ENCODE measurements at places on chromosomes 7 and 10.

- no peak for DNase-seq
- no peak overlapping the region for H3K4me3 ChIP-seq
- no peaks in the 10 kb centered on the region for H3K27me3 ChIP-seq
- H3K4me1 ChIP-seq: no peaks in the 10 kb centered on the region
- no peak overlapping the region for H3K27ac ChIP-seq
Measured at GRCh38 chr10:33229949-33230267, 104.6 kb downstream of the NRP1 start.

GRCh38 chr10:79066411-79067240, 2.1 kb upstream of the ZMIZ1 start:
- H3K27me3 ChIP-seq: no peaks in the 10 kb centered on the region
- peak overlapping the region; percentile 98 for H3K27ac ChIP-seq
- H3K4me1 ChIP-seq: peaks cover 12% of the 10 kb centered on the region
- H3K36me3 ChIP-seq: no peaks in the 10 kb centered on the region
- H3K4me3 ChIP-seq: peak overlapping the region; percentile 96

GRCh38 chr7:66110856-66111255, 3.8 kb upstream of the CRCP start:
- H3K27ac ChIP-seq: no peak overlapping the region
- no peak for DNase-seq
- no peaks in the 10 kb centered on the region for H3K27me3 ChIP-seq
- peaks cover 8% of the 10 kb centered on the region for H3K4me1 ChIP-seq

DNA sequence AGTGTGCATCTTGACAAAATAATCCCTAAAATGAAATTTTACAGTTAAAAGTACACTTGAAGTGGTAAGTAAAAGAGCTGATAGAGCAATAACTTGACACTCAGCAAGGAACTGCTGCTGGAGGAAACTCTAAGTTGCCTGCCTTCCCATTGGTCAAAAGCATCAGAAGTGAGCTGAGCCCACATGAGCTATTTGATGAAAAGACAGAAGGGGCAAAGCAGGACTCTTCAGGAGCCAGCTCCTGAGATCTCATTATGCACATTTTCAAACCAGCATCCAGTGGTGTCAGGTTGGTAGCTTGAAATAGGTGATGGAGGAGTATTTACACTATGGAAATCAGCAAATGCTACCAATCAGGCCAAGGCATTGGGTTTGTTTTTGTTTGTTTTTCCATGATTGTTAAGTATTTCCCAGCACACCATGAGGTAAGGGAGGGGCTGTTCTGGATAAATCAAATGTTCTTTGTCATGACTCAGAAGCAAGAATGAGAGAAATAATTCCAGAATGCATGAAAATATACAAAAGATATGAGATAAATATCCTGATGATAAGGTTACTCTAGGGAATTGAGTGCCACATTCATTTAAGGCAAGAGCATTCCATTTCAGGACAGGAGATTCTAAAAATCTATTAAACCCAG, 316.6 kb downstream of the SNX13 start:
- no peaks in the 10 kb centered on the region for H3K4me1 ChIP-seq
- no peak overlapping the region for H3K4me3 ChIP-seq
- H3K27ac ChIP-seq: no peak overlapping the region
- no peaks in the 10 kb centered on the region for H3K27me3 ChIP-seq

- H3K27me3 ChIP-seq: no peaks in the 10 kb centered on the region
- no peak overlapping the region for H3K27ac ChIP-seq
- H3K36me3 ChIP-seq: no peaks in the 10 kb centered on the region
- no peaks in the 10 kb centered on the region for H3K4me1 ChIP-seq
- no peak for DNase-seq
- no peak overlapping the region for H3K4me3 ChIP-seq
Measured at GRCh38 chr10:94006591-94007550, 13.1 kb downstream of the PLCE1 start.

GRCh38 chr7:23981758-23982157, 271.7 kb downstream of the STK31 start:
- no peak overlapping the region for H3K4me3 ChIP-seq
- DNase-seq: no peak
- H3K27me3 ChIP-seq: no peaks in the 10 kb centered on the region
- no peaks in the 10 kb centered on the region for H3K4me1 ChIP-seq

DNA sequence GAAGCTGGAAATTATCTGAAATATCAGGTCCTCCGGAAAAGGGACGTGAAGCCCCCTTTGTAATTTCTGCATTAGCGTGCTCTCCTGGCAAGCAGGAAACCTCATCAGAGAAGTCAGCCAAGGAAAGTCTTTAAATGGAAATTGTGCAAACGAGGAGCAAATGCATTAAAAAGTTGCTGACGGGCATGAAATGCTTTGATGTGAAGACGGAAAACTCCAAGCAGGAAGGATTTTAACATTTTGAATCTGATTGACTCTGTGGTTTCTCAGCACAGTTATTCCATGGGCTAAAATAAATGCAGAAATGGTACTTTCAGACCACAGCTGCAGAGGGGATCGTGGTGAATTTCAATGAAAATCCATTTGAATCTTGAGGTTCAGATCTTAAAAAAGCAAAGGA, 167.8 kb downstream of the AHR start:
- no peak overlapping the region for H3K27ac ChIP-seq
- H3K36me3 ChIP-seq: no peaks in the 10 kb centered on the region
- H3K27me3 ChIP-seq: no peaks in the 10 kb centered on the region
- peaks cover 19% of the 10 kb centered on the region for H3K4me1 ChIP-seq
- DNase-seq: no peak

DNA sequence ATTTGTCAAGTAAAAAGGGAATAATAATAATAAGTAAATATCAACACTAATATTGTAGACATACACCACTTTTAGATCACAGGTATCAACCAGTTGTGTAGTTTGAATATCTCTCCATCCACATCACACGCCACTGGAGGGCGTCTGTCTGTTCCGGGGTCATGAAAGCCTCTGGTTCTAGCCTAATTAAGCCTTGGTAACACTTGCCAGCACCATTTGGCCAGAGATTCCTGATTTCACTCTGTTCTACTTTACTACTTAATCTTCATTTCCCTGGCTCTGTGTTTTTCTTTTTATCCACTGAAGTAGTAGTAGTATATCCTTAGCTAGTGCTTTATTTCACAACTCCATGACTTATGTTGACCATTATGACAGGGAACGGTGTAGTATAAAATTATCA, 285.6 kb upstream of the POM121L12 start:
- no peaks in the 10 kb centered on the region for H3K36me3 ChIP-seq
- no peak for DNase-seq
- no peak overlapping the region for H3K4me3 ChIP-seq
- no peaks in the 10 kb centered on the region for H3K4me1 ChIP-seq
- no peak overlapping the region for H3K27ac ChIP-seq

GRCh38 chr10:103510791-103511752, 17.6 kb downstream of the NEURL1 start:
- no peaks in the 10 kb centered on the region for H3K36me3 ChIP-seq
- H3K4me1 ChIP-seq: peaks cover 12% of the 10 kb centered on the region
- H3K27me3 ChIP-seq: no peaks in the 10 kb centered on the region
- no peak overlapping the region for H3K4me3 ChIP-seq
- DNase-seq: no peak

- DNase-seq: no peak
- H3K4me1 ChIP-seq: no peaks in the 10 kb centered on the region
- no peaks in the 10 kb centered on the region for H3K27me3 ChIP-seq
- H3K27ac ChIP-seq: no peak overlapping the region
- no peaks in the 10 kb centered on the region for H3K36me3 ChIP-seq
Measured at GRCh38 chr10:22534849-22535604, 179.4 kb downstream of the PIP4K2A start.

GRCh38 chr7:25669961-25670841, 441.9 kb upstream of the NPVF start:
- DNase-seq: no peak
- peak overlapping the region; percentile 83 for H3K27ac ChIP-seq
- no peaks in the 10 kb centered on the region for H3K36me3 ChIP-seq
- H3K4me3 ChIP-seq: no peak overlapping the region
- no peaks in the 10 kb centered on the region for H3K27me3 ChIP-seq
- no peaks in the 10 kb centered on the region for H3K4me1 ChIP-seq

DNA sequence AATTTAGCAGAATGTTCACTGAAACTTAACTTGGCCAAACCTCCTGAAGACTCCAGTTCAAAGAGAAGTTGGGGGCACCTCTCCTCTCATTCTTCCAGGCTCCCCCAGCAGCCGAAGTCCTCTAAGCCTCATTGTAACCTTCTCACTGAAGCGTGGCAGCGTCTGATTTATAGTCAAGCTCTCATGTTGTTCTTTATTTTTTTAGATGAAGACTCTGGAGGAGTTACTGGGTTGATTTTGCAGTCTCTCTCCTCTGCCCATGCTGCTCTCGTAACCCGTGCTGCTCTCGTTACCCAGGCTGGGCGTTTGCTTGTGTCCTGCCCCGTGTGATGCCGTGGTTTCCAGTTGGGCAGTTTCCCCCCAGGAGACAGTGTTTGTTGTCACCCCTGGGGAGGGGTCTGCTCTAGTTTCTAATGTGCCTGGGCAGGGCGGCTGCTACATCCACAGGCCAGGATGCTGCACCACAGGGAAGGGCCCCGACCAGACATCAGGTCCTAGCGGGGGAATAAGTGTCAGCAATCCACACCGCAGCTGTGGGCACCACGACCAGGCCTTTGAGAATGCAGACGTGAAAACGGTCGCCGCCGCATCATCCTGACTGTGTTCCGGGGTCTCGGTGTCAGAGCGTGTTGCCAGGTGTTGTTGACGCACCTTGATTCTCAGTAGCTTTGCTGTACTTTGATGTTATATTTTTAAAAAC, 65.2 kb downstream of the WDR37 start:
- no peaks in the 10 kb centered on the region for H3K27me3 ChIP-seq
- no peaks in the 10 kb centered on the region for H3K4me1 ChIP-seq
- H3K4me3 ChIP-seq: no peak overlapping the region

DNA sequence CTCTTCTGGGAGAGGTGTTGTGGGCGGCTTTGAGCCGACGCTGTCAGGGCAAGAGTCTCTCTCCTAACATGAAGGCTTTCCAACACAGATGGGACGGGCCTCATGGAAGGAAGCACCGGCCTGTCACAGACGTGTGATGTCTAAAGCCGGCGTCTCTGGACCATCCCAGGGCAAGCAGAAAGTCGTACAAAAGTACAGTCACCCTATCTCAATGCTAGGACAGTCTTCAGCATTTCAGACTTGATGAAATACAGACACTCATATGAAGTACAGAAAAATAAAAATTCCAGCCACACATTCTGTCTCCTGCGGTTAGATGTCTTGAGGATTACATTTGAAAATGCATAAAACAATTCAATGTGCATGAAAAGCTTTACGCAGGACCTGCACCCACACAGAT, 30.6 kb downstream of the CYP2W1 start:
- no peaks in the 10 kb centered on the region for H3K27me3 ChIP-seq
- peaks cover 44% of the 10 kb centered on the region for H3K4me1 ChIP-seq
- no peaks in the 10 kb centered on the region for H3K36me3 ChIP-seq
- H3K27ac ChIP-seq: no peak overlapping the region

- H3K4me3 ChIP-seq: no peak overlapping the region
- H3K36me3 ChIP-seq: no peaks in the 10 kb centered on the region
- no peak overlapping the region for H3K27ac ChIP-seq
- H3K27me3 ChIP-seq: no peaks in the 10 kb centered on the region
- DNase-seq: no peak
Measured at GRCh38 chr7:141217938-141218337, 144.1 kb downstream of the TMEM178B start.

DNA sequence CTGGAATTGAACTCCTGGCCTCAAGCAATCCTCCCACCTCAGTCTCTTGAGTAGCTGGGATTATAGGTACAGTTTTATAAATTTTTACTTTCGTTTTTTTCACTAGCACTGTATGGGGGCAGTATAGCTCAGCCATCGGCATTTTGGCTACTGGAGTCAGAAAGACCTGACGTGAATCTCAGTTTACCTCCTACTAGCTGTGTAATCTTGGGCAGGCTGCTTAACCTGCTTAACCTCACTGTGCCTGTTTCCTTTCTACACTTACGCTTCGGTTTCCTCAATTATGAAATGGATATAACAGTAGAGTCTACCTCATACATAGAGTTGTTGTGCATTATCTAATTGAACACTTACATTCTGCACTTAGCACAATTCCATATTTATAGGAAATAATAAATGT, 16.7 kb downstream of the STN1 start:
- H3K4me1 ChIP-seq: no peaks in the 10 kb centered on the region
- no peaks in the 10 kb centered on the region for H3K27me3 ChIP-seq
- H3K27ac ChIP-seq: peak overlapping the region; percentile 35
- DNase-seq: no peak

All from esophagus squamous epithelium (tissue), 5 donors.